ENCODE measurements at places on chromosomes 5 and 9.

DNA sequence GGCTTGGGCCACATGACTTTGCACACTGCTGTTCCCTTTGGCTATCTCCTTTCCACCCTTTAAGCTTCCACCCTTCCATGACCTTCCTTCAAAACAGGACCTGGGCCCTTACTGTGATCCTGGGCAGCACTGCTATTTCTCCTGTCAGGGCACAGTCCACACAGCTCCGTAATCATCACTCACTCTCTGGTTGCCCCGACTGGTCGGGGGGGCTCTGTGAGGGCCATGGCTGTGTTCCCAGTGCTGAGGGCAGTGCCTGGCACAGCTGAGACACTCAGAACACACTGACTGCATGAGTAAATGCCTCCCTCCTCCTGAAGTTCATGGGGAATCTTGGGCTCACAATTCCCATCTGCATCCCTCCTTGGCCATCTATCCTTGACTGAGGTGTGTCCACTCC, 12.2 kb downstream of the TRAF1 start:
- DNase-seq: no peak

- DNase-seq: no peak
Observed at GRCh38 chr9:87392086-87392485, 105.6 kb upstream of the DAPK1 start.

DNA sequence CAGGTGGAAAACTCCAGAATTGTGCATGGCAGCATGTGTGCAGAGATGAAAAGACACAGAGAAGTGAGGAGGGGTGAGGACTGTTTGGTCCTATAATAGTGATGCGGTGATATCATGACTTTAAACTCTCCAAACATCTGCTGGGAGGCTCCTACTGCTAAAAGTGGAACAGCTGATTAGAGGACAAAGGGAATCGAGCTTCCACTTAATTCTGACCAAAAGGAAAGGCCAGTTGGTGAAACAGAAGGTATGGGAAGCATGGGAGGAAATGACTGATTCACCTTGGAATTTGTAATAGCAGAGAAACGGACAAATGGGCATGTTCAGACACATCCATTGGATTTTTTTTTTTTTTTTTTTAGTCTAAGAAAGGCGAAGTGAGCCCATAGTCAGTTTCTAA, 67.5 kb upstream of the MAMDC2 start:
- peak; percentile 91 for DNase-seq

GRCh38 chr5:167451076-167451475, 840.4 kb upstream of the WWC1 start:
- DNase-seq: peak; percentile 89

GRCh38 chr9:121232251-121232650, 30.6 kb upstream of the RAB14 start:
- no peak for DNase-seq

- DNase-seq: peak; percentile 4
Observed at GRCh38 chr5:23352446-23352845, 155.0 kb upstream of the PRDM9 start.

DNA sequence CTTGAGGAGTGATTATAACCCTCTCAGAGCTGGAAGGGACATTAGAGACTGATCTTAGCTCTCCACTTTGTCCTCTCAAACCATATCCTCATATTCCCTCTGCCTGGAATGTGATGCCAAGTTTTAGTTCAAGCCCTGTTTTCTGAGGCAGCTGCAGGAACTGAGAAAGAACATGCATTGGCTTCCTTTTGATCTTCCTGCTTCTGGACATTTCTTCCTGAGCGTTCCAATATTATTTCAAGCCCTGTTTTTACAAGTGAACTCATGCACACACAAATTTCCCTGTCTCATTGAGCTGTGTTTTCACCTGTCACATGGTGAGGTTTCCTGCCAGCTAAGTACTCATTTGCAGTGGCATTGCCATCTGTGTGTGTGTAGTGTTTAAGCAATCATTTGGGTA, 17.0 kb downstream of the FOCAD start:
- no peak for DNase-seq

GRCh38 chr5:37086466-37087173, 162.6 kb downstream of the CPLANE1 start:
- DNase-seq: no peak

- DNase-seq: no peak
Observed at GRCh38 chr5:124404796-124405195, 341.6 kb downstream of the ZNF608 start.

DNA sequence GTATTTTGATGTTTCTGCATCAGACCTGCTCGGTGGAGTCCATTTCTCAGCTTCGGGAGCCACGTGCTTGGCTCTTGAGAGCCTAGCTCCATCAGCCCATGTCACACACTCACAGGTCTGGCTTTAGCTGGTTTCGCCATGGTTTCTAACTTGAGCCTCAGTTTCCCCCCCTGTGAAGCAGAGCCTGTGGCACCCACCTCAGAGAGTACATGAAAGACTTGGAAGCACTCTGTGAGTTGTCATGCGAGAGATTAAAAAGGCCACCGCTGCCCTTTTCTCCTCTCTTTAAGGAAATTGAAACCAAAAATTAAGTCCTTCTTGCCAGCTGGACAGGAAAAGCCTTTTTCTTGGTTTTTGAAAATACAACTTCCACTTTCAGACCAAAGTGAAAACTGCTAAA, 8.8 kb downstream of the TENT4A start:
- no peak for DNase-seq

DNA sequence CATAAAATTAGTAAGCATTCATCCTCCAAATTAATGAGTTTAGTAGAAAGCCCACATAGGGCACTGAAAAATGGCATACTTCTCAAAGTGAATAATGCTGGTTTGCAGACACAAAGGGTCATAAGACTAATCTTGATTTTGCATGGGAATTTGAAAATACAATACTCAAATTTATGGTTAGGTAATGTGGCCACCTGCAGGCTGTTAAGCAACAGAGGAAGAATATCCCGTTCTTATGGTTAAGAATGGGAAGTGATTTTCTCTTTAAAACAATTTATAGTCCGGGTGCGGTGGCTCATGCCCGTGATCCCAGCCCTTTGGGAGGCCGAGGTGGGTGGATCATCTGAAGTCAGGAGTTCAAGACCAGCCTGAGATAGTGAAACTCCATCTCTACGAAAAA, 9.4 kb upstream of the PLCXD3 start:
- DNase-seq: no peak

DNA sequence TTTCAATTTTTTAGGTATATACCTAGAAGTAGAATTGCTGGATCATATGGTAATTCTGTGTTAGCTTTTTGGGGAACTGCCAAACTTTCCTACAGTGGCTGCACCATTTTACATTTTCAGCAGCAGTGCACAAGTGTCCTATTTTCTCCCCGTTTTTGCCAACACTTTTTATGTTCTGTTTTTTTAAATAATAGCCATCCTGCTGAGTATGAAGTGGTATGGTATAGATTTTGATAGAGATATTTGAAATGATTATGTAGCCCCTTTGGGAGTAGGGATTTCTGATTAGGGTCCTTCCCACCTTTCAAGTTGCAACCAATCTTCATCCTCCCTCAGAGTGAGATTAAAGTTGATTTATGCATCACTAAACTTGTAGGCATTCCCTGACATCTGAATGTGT, 76.5 kb downstream of the ARHGEF28 start:
- no peak for DNase-seq

DNA sequence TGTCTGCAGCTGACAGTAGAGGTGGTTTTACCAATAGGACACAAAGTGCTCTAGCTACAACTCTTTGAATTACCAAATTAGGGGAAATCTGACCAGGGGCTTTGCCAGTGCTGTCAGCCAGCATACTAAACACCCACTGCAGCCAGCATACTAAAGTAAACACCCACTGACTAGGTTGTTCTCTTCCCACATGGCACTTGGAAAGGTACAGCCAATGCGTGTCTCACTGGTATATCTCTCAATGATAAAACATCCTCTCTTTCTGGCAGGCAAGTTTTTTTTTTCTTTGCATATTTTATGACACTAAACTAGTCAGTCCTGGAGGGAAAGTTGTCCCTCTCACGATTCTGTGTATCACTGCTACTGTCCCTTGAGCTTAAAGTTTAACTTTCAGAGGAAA, 216.1 kb downstream of the TLE1 start:
- DNase-seq: no peak

DNA sequence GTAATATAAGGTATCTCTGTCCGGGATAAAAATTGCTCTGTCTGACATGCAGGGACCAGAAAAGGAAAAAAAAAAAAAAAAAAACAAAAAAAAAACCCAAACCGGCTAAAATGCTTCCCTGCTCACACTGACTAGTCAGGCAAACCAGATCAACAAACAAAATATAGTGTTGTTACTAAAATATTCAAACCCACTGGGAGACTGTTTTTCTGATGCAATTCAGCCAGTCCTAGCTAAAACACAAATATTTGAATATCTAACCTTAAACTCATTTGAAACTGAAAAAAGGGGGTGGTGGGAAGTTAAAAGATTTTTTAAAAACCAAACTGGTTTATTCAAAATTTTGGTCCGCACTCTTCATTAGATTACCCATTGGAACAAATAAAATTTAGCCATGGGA, 61.0 kb downstream of the APBA1 start:
- no peak for DNase-seq

- no peak for DNase-seq
Observed at GRCh38 chr5:90305041-90305720, 104.4 kb downstream of the CETN3 start.

GRCh38 chr5:147307170-147307569, 72.3 kb downstream of the STK32A start:
- no peak for DNase-seq

DNA sequence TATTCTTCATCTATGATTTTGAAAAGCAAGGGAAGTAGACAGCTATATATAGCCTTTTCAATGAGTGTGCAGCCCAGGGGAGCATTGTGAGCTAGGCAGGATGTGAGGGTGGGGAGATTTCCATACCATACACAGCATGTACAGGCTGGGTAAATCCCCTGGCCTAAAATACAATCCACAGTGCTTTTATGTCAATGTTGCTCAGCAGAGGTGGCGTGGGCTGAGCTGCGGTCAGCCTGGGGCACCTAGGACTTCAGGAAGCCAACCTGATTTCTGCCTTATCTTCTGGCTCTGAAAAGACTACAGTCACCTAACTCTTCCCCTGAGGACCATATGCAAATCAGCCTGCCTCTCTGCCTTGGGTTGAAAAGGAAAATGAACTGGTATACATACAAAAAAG, 6.3 kb upstream of the GARIN3 start:
- DNase-seq: no peak

- peak; percentile 30 for DNase-seq
Observed at GRCh38 chr5:98938464-98938863, 9.7 kb upstream of the CHD1 start.

DNA sequence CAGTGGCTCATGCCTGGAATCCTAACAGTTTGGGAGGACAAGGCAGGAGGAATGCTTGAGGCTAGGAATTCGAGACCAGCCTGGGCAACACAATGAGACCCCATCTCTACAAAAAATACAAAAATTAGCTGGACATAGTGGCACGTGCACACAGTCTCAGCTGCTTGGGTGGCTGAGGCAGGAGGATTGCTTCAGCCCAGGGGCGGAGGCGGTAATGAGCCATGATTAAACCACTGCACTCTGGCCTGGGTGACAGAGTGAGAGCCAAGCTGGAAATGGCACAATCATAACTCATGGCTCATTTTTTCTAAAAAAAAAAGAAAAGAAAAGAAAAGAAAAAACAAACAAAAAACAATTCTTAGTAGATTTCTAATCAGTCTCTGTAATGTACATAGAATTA, 446.2 kb downstream of the ELAVL2 start:
- DNase-seq: no peak

- peak; percentile 30 for DNase-seq
Observed at GRCh38 chr9:134388289-134388808, 62.1 kb downstream of the RXRA start.

- DNase-seq: no peak
Observed at GRCh38 chr5:149776361-149777305, 46.5 kb downstream of the PPARGC1B start.

DNA sequence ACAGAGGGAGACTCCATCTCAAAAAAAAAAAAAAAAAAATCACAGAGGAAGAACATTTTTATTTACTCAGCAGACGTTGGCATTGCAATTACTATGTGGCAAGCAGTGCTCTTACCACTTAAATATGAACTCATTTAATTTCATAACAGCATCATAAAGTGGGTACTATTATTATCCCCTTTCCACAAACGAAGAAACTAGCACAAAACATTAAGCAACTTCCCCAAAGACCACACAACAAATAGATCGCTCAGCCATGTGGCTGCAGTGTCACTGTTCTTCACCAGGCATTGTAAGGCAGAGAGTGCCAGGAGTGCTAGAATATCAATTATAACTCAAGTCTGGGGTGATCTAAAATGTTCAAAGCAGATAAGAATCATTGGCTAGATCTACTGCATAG, 69.8 kb upstream of the PLPP6 start:
- no peak for DNase-seq

GRCh38 chr5:12013351-12013750, 109.1 kb upstream of the CTNND2 start:
- no peak for DNase-seq

GRCh38 chr5:67817652-67818051, 397.9 kb upstream of the PIK3R1 start:
- DNase-seq: no peak

- DNase-seq: no peak
Observed at GRCh38 chr5:77012601-77013000, 17.6 kb upstream of the AGGF1 start.

- no peak for DNase-seq
Observed at GRCh38 chr5:32625547-32625946, 40.2 kb downstream of the SUB1 start.

Data from fibroblast of skin of abdomen (primary cell).